SJCRH30 (cell line): ENCODE measurements at places on chromosomes 3 and 15. TPM values are rescaled to one million over a fixed set of nuclear protein-coding genes. Genes with fewer than 3 reads are reported as not detected.

DNA sequence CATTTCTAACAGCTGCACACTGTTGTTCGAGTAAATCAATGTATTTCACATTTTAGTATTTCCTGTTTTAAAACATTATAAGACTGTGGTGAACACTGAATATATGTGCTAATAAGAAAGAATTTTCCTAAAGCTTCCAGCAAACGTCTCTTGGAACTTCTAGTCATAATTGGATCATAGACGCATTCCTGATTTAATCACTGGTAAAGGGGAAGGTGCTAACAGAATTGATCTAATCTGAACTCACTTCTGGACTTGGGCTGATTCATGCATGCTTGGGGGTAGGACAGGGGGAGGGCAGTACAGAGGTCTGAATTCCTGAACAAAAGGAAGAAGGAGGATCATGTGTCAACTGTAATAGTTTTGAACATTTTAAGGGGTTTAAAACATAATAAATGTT, 7.3 kb upstream of the LEKR1 start:
- peak; percentile 36 for DNase-seq

DNA sequence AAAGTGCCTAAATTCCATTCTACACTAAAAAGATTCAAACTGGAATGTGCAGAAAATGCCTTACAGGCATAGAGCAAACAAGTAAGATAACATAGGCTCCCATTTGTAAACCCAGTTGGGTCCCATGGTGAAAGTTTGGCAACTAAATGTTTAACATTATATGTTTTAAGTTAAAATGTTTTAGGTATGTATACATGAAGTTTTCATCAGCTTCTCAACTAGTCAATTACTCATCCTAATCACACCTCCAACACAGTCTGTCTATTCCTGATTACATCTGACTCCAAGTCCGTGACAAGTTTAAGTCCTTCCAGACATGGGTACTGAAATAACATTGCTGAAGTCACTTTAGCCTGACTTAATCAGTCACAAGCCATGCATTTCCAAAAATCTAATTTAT, 25.0 kb downstream of the MYLK start:
- no peak for DNase-seq

GRCh38 chr15:99502661-99503060, 63.1 kb upstream of the MEF2A start:
- no peak for DNase-seq

DNA sequence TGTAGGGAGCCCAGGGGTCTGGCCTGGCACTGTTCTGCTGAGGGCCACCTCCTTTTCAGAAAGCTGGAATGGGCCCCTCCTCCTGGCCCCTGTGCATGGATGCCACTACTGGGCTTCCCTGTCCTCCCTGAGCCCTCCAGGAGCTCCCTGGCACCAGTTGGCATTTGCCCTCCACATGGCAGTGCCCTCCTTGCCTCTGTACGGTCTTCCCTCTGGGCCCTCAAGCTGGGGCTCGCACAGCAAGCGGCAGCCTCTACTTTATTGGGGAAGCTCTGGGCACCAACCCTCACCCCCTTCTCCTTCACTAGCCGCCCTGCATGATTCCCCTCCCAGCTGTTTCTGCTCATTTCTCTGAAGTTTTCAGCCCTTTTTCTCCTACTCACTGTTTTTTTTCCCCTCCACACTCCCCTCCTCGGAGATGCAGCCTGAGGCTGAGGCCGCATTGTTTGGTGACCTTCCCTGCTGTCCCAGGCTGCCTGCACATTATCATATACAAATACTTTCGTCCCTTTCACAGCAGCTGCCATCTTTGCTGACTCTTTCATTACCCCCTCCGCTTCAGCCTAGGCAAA, 127.3 kb downstream of the EEFSEC start:
- DNase-seq: no peak

- no peak for DNase-seq
Measured at GRCh38 chr3:151387842-151388241, 3.3 kb upstream of the P2RY12 start.

TTLL13 gene
- total RNA-seq: not detected in 2 replicates

- no peak for DNase-seq
Measured at GRCh38 chr3:185862920-185863319, 38.1 kb upstream of the IGF2BP2 start.

- DNase-seq: no peak
Measured at GRCh38 chr15:74133694-74134386, 3.5 kb downstream of the ISLR2 start.

DNA sequence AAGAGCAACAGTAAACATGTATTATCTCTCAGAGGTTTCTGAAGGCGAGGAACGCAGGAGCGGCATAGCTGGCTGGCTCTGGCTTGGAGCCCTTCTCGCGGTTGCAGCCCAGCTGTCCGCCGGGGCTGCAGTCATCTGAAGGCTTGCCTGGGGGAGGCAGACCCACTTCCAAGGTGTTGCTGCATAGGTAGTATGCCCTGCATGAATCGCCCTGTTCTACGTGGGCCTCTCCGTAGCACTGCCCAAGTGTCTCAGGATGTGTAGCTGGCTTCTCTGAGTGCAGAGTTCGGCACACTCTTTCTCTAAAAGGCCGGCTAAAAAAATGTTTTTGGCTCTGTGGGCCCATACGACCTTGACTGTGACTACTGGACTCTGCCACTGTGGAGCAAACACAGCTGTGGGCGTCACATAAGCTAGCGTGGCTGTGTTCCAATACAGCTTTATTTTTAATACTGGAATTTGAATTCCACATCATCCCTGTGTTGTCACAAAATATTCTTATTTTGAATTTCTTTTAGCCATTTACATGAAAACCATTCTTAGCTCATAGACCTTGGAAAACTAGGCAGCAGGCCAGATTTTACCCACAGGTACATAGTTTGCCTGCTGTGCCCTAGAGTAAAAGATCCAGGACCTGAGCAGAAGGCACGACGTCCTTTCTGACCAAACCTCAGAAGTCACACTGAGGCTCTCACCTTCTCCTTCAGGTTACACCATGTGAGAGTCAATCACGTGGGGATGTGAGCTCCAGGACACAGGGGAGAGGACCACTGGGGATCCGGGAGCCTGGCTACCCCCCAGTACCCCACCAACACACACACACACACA, 55.9 kb downstream of the PGPEP1L start:
- DNase-seq: no peak

DNA sequence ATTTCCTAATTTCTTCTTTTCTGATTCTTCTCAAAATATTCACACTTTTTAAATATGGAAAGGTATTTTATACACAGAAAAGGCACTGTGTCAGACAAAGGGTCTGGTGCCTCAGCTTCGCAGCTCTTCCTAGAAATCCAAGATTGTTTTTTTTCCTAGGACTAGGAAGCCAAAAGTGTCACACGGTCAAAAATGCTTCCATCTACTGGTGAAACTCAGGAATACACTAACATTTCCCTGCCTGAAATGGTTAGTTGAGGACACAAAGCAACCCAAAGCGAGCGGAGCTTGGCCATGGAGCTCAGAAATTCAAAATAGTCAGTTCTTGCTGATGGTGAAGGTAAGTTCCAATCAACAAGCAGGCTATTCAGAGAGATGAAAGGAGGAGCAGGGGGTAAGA, 426.5 kb upstream of the RASGRP1 start:
- peak; percentile 71 for DNase-seq

DNA sequence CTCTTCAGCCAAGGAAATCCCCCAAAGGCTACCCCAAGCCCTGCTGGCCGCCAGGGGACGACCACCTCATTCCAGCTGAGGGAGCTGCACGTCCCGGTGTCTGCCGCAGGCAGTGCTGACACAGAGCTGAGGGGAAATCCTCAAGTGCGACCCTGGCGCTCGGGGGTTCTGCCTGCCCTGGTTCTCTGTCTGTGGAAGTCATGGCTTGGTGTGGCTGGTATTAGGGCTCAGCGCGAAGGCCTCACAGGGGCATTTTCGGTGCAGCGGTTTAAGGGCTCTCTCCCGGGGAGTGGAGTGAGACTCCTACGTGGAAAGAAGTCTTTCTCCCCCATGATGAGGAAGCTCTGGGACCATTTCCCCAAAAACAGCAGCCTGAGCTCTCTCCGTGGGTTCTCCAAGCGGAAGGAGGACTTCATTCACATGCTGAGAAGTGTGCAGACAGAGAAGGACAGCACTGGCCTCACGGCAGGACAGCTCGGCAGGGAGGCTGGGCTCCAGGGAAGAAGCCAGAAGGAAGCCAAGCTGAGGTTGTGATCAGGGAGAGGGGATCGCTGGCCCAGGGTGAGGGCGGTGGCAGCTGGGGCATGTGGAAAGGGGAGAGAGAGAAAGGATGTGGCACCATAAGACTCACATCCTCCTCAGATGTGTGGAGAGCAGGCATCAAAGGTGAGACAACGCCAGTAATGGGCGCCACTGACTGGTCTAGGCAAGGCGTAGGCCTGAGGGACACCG, 48.6 kb downstream of the KLF15 start:
- no peak for DNase-seq
